ENCODE measurements at places on chromosomes 5 and 9. TPM values are rescaled to one million over a fixed set of nuclear protein-coding genes. Genes with fewer than 3 reads are reported as not detected.

DNA sequence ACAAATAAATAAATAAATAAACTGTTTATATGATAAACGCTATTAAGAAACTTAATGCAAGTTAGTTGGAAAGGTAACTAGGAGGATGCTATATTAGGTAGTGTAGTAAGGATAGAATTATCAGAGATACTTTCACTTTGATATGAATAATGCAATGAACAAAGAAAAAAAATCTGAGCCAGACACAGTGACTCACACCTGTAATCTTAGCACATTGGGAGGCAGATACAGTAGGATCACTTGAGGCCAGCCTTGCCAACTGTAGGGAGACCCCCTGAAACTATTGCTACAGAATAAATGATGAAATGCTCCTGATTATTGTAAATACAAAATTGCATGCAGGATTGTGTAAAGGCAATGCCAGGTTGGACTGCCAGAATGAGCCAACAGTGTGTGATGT is 109.2 kb downstream of the ANXA2R start:
- no peak for DNase-seq

- DNase-seq, result no peak
These were observed 249.6 kb downstream of the DENND1A start for GRCh38 chr9:123680352-123680751.

- DNase-seq, result peak; percentile 64
These were observed 3.6 kb upstream of the B4GALT1 start for GRCh38 chr9:33170464-33171415.

DNA sequence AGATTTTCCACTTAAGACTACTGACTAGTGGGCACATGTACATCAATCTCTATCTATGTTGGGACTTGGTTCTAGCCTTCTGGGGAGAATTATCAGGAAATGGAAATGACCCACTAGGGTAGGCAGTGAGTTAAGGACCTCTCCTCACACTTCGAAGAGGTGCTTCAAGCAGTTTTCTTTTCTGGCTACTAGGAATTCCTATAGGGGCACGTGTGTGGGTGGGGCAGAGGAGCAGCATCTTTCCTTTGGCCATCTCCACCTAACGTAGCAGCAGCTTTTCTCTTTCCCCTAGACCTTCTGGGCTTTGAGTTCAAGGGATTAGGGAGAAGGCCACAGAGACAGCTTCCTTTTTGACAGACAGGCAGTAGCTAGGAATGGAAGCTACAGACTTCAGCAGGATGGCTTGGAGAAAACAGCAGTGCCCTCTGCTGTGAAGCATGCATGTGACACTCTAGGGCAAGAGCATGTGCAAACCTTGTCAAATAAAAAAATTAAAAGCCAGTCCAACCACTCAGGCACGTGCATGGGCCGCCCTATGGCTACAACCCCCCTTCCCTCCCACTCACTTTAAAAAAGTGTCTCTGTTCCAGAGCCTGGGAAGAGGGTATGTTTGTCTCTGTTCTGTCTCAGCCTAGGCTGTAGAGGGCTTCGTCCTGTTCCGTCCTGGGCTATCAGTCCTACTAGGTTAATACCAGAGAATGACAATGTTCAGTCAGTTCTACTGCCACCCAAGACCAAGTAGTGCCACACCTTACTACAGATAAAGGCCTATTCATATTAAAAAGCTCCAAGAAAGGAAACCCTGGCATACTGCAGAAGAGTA is 8.7 kb upstream of the GFRA3 start:
- peak; percentile 21 for DNase-seq

Gene STARD4
- 40.7 TPM for total RNA-seq

Gene KIF20A
- 1.5 TPM for total RNA-seq

Gene PCDHA10
- total RNA-seq, result 2.9 TPM

All from mucosa of gallbladder (tissue), 1 donor.